Activated naive CD8-positive, alpha-beta T cell treated with anti-CD3 and anti-CD28 coated beads, Interleukin-2, amount 50 U/mL, for 24 hours (primary cell): ENCODE measurements at places on chromosomes 12 and 14.

GRCh38 chr12:71415336-71416231 lies 24.0 kb upstream of the LGR5 start:
- H3K4me1 ChIP-seq: no peaks in the 10 kb centered on the region
- H3K27me3 ChIP-seq: peaks cover 6% of the 10 kb centered on the region
- no peak overlapping the region for H3K4me3 ChIP-seq
- H3K36me3 ChIP-seq: no peaks in the 10 kb centered on the region
- peak; percentile 5 for DNase-seq

DNA sequence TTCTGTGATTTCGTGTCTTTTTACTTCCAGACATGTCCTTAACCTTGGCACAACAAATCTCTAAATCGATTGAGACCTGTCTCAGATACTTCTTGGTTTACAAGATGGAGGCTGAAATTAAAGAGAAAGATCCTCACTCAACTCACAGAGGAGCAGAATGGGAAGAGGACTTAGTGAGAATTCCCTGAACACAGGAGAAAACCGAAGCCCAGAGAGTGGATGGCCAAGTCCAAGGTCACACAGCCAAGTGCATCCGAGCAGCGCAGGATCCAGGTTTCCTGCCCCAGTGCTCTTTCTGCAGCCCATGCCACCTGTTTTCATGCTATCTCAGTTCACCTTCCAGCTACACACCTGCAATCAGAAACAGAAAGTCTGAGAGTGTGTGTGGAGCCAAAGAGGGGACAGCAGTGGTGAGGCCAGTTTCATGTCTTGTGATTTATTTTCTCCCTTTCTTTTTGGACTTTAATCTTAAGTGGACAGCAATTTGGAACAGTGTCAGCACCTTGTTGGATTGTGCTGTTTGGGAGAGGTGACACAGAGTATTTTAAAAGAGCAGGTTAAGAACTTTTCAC lies 22.9 kb upstream of the TCL1B start:
- DNase-seq: no peak
- H3K27me3 ChIP-seq: peaks cover 7% of the 10 kb centered on the region
- H3K27ac ChIP-seq: peak overlapping the region; percentile 21
- H3K36me3 ChIP-seq: no peaks in the 10 kb centered on the region

DNA sequence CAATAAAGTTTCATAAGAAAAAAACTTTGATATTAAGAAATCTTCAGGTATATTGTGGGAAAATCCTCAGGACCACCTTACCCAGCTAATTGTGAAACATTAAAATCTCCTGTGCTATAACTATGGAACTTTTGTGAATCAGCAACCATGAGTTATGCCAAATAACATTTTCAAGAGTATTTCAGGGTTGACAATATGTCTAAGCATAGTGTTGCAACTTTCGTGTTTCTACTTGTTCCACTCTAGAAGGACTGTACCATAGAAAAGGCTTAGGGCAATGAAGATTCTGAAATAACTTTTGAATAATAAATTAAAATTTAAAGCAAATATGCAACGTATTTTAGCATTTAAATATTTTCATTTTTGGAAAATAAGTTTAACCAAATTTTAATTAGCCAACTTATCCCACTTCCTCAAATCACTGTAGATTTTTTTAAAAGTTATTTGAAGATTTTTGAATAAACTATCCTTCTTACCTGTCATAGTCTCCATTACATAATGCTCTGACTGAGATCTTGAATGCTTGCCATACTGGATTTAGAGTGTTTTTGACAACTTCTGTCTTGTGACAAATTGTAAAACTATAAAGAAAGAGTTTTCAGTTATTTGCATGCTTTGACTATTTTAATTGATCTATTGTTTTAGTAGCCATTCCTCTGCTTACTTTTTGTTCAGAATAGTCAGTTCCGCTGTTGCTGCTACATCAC lies 143.6 kb downstream of the CPNE8 start:
- no peak overlapping the region for H3K4me3 ChIP-seq
- no peaks in the 10 kb centered on the region for H3K36me3 ChIP-seq
- no peaks in the 10 kb centered on the region for H3K27me3 ChIP-seq
- no peaks in the 10 kb centered on the region for H3K4me1 ChIP-seq
- no peak for DNase-seq

GRCh38 chr12:66003951-66004350 lies 126.6 kb downstream of the LLPH start:
- H3K4me1 ChIP-seq: no peaks in the 10 kb centered on the region
- no peak overlapping the region for H3K4me3 ChIP-seq
- DNase-seq: no peak
- no peaks in the 10 kb centered on the region for H3K36me3 ChIP-seq

DNA sequence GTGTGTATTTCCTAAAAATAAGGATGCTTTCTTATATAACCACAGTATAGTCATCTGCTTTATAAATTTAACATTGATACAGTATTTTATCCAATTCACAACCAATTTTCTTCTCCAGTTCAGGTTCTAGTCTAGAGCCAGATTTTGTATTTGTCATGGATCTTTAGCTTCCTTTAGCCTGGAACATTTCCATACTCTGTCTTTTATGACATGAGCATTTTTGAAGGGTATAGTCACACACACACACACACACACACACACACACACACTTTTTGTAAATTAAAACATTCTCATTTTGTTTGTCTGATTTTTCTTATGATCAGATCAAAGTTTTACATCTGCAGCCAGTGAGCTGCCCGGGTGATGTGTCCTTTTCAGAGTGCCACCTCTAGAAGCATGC lies 25.4 kb downstream of the CGRRF1 start:
- H3K36me3 ChIP-seq: peaks cover 7% of the 10 kb centered on the region
- H3K27ac ChIP-seq: no peak overlapping the region
- H3K4me1 ChIP-seq: no peaks in the 10 kb centered on the region
- no peaks in the 10 kb centered on the region for H3K27me3 ChIP-seq

DNA sequence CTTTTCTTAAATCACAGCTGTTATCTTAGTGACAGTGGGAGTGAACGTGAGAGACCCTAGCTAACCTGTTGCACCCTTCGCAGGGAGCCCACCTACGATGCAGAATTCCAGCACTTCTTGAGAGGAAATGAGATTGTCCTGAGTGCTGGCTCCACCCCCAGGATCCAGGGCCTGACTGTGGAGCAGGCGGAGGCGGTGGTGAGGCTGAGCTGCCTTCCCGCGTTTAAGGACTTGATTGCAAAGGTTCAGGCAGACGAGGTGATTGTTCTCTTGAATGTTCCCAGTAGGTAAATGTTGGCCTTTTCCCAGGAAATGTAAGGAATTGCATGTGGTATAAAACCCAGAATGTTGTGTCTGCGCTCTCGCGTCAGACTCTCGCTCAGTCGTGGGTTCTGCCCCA lies 46.7 kb downstream of the HSP90AA1 start:
- H3K27me3 ChIP-seq: no peaks in the 10 kb centered on the region
- no peak overlapping the region for H3K4me3 ChIP-seq
- H3K4me1 ChIP-seq: no peaks in the 10 kb centered on the region
- peaks cover 48% of the 10 kb centered on the region for H3K36me3 ChIP-seq
- no peak overlapping the region for H3K27ac ChIP-seq

- peak overlapping the region; percentile 90 for H3K4me3 ChIP-seq
- H3K27me3 ChIP-seq: peaks cover 7% of the 10 kb centered on the region
- no peaks in the 10 kb centered on the region for H3K36me3 ChIP-seq
- peaks cover 41% of the 10 kb centered on the region for H3K4me1 ChIP-seq
Measured at GRCh38 chr12:53325511-53326061, 4.2 kb upstream of the AAAS start.

- no peak overlapping the region for H3K27ac ChIP-seq
- no peaks in the 10 kb centered on the region for H3K4me1 ChIP-seq
- no peaks in the 10 kb centered on the region for H3K36me3 ChIP-seq
- DNase-seq: no peak
Measured at GRCh38 chr14:62592877-62593276, 452.4 kb downstream of the KCNH5 start.

GRCh38 chr12:72543777-72544467 lies 271.8 kb downstream of the TRHDE start:
- no peaks in the 10 kb centered on the region for H3K27me3 ChIP-seq
- H3K4me3 ChIP-seq: no peak overlapping the region
- no peaks in the 10 kb centered on the region for H3K4me1 ChIP-seq
- H3K36me3 ChIP-seq: no peaks in the 10 kb centered on the region
- no peak for DNase-seq

GRCh38 chr14:72500234-72500838 lies 393.6 kb downstream of the DPF3 start:
- no peak for DNase-seq
- no peaks in the 10 kb centered on the region for H3K4me1 ChIP-seq
- H3K36me3 ChIP-seq: no peaks in the 10 kb centered on the region
- no peak overlapping the region for H3K4me3 ChIP-seq
- H3K27me3 ChIP-seq: peaks cover 8% of the 10 kb centered on the region

- peaks cover 18% of the 10 kb centered on the region for H3K27me3 ChIP-seq
- no peak overlapping the region for H3K4me3 ChIP-seq
- DNase-seq: no peak
- H3K4me1 ChIP-seq: peaks cover 2% of the 10 kb centered on the region
- H3K27ac ChIP-seq: no peak overlapping the region
Measured at GRCh38 chr12:49359671-49360070, 7.6 kb upstream of the SPATS2 start.

DNA sequence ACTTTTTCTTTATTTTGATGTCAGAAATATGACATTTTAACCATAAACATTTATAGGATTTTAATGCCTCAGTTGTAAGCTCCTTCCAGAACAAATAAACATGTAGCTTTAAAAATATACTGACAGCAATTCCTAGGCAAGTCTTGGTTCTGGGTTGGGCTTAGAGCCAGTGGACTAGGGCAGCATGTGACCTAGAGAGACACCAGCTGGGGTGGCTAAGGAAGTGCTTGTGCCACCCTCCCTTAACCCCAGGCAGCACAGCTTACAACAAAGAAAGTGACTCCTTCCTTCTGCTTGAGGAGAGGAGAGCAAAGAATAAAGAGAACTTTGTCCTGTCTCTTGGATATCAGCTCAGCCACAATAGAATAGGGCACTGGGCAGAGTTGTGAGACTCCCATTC lies 61.6 kb upstream of the KTN1 start:
- H3K4me1 ChIP-seq: no peaks in the 10 kb centered on the region
- no peak overlapping the region for H3K4me3 ChIP-seq
- H3K27me3 ChIP-seq: no peaks in the 10 kb centered on the region

DNA sequence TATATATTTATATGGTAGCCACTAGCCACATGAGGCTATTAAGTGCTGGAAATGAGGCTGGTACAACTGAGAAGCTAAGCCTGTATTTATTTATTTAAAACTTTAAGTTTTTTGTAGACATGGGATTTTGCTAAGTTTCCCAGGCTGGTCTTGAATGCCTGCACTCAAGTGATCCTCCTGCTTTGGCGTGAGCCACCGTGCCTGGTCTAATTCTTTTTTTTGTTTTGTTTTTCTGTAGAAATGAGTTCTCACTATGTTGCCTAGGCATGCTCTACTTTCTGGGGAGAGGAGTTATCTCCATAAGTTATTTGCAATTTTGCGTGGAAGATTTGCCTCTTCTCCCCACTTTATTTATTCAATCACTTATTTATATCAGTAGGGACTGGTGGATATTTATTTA lies 4.8 kb upstream of the SNRNP35 start:
- H3K4me1 ChIP-seq: peaks cover 20% of the 10 kb centered on the region
- H3K36me3 ChIP-seq: no peaks in the 10 kb centered on the region
- no peak overlapping the region for H3K27ac ChIP-seq

DNA sequence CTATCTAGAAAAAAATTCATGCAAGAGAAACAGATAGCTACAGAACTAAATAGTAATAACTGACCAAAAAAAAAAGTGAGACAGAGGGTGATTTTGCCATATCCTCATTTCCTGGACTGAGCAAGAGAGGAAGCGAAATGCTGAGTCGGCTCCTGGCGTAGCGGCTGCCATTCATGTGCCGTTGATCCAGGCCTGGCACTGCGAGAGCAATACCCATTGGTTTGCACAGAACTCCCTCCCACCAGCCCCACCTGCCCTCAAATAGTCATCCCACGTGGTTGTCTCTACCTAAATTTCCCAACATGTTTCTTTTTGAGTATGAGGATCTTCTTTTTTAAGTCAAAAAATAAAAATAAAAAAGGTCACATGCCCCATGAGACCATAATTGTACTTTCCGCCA lies 9.4 kb upstream of the WNT5B start:
- H3K4me1 ChIP-seq: peaks cover 18% of the 10 kb centered on the region
- DNase-seq: no peak
- no peak overlapping the region for H3K4me3 ChIP-seq
- H3K27me3 ChIP-seq: peaks cover 14% of the 10 kb centered on the region
- H3K27ac ChIP-seq: no peak overlapping the region

GRCh38 chr14:79833781-79834180 lies 377.5 kb downstream of the DIO2 start:
- no peaks in the 10 kb centered on the region for H3K27me3 ChIP-seq
- no peaks in the 10 kb centered on the region for H3K36me3 ChIP-seq
- no peak overlapping the region for H3K27ac ChIP-seq
- no peaks in the 10 kb centered on the region for H3K4me1 ChIP-seq

DNA sequence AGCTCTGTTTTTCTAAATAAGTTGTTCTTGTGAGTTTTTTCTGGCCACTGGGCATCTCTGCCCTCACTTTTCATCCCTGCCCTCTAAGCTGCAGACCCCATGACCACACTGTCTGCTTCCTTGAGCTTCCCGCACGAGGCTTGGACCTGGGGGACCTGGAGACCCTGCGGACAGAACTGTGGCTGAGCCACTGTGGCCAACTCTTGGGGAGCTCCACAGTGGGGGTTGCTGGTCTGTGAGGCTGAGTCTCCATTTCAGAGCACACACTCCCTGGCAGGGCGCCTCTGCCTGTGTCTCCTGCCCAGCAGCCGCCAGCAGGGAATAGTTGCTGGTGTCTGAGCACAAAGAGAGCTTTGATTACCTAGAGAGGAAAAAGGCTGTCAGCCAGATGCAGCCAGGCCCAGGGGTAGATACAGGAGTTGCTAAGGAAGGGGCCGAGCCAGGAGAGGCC lies 13.1 kb upstream of the RIN3 start:
- H3K4me3 ChIP-seq: no peak overlapping the region
- no peak for DNase-seq
- peaks cover 3% of the 10 kb centered on the region for H3K4me1 ChIP-seq
- no peaks in the 10 kb centered on the region for H3K27me3 ChIP-seq
- no peaks in the 10 kb centered on the region for H3K36me3 ChIP-seq

DNA sequence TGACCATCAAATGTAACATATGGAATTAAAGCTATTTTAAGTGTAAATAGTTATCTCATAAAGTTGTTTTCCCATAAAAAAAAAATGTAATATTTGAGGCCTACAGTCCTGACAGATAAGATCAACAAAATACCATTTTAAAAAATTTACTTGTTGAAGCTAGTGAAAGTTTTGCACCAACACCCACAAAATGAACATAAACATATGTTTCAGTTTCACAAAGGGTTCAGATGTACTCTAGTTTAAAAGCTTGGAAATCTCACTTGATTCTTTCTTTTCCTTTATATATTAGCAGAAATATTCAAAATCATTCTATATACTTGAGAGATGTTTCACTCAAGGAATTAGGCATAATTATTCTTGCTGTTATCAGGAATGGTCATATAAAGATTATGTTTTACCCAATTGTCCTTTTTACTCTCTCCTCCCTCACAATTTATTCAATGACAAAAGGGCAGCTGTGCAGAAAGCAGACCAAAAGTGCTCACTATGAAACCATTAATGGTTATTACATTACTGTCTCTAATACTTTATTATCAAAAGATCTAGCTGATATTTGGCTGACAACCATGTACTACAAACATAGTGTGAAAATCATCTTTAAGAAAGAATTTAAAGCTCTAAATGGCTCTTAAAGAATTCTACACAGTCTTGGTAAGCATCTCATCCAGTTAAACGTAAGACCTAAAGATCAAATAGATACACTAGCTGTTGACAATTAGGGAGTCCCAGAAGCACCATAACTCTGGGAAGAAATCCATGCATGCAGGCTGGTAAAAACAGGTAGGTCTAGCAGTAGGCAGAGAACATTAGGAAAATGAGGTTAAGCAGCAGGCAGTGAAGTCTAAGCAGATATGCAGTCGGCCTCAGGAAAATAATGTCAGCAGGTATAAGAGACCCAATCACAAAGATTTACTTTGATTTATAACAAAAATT lies 28.8 kb downstream of the KIF21A start:
- H3K36me3 ChIP-seq: peaks cover 4% of the 10 kb centered on the region
- no peaks in the 10 kb centered on the region for H3K27me3 ChIP-seq
- DNase-seq: no peak
